ENCODE measurements at places on chromosomes 11 and 22.

DNA sequence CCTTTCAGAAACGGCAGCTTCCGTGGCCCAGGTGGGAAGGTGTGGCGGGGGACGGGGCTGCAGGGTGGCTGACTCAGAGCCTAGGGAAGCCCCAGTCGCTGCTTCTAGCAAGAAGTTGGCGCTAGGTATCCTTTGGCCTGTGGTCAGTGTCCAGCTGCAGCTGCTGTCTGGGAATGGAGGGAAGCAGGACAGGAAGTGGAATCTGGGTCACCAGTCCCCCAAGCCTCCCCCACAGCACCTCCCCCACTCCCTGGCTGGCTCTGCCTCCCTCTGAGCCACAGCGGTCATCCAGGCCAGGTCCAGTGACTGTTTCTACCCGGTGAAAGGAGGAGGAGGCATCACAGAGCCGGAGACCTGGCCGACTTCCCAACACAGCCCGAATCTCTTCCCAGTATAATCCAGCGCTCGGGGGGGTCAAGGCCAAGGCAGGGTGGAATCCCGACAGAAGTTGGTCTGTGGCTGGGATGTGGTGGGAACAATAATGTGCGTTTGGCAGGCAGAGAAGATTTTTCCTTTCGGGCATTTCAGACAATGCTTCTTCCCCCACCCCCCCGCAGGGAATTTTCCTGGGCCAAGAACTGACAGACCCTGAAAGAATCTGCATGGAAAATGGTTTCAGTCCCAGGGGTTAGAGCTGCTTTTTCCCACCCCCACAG lies 45.1 kb downstream of the C11orf96 start:
- no peak for DNase-seq

- DNase-seq, result no peak
These were observed 437.4 kb downstream of the JRKL start for GRCh38 chr11:96827164-96827563.

DNA sequence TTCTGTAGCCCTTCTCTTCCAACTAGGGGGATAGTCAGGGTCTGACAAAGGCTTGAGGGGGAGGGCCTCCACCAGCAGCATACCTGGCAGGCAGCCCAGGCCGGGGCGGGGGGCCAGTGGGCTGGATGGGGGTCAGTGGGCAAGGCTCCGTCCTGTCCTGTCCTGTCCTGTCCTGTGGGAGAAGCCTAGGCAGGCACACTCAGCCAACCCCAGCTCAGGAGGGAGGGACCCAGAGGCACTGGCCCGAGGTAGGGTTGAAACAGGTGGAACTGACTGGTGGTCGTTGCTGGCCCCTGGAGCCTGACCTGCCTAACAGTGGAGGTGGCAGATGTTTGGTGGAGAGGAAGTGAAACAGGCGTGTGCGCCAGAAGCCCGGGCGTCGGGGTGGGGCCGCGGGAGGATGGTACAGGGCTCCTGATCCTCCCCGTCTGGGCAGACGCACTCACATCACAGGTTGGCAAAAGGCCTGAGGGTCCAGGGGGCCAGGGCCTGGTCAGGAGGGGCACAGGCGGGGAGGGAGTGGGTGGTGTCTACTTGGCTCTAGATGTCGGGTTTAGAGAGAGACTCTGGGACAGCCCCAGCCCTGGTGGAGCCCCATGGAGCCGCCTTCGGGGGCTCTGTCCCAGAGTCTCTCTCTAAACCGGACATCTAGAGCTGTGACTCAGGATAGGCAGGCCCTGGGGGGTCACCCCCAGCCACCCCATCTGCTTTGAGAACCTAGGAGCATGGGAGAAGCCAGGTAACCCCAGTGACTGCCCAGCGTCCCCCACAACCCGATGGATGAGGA lies 32.5 kb upstream of the GRAMD4 start:
- no peak for DNase-seq

GRCh38 chr11:44468345-44468988 lies 97.0 kb upstream of the CD82 start:
- no peak for DNase-seq

- no peak for DNase-seq
These were observed 248.9 kb upstream of the NARS2 start for GRCh38 chr11:78823588-78823987.

DNA sequence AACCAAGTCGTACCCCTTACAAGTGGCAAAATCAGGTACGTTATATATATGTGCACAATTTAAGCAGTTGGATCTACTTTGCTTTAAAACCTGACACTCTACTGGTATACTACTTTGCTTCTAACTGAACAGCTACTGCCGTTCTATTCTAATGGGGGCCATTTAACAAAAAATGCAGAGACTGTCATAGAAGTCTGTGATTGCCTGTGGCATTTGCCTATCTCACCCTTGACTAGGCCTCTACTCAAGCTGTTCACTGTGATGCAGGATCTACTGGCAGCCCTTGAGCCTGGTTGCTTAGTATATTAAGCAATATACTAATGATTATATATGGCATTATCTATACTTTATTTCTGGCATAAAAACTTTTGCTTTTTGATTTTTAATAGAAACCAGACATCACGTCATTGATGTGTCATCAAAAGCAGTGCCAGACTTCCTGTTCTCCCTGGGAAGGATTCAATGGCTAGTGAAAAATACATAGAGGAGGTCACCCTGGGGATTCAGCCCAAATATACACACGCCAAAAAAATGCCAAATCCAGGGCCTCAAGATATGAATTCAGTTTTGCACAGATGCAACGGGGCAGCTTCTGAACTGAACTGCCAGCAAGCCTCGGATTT lies 40.0 kb upstream of the FIBIN start:
- no peak for DNase-seq

- DNase-seq, result no peak
These were observed 54.0 kb downstream of the C11orf91 start for GRCh38 chr11:33646629-33647028.

DNA sequence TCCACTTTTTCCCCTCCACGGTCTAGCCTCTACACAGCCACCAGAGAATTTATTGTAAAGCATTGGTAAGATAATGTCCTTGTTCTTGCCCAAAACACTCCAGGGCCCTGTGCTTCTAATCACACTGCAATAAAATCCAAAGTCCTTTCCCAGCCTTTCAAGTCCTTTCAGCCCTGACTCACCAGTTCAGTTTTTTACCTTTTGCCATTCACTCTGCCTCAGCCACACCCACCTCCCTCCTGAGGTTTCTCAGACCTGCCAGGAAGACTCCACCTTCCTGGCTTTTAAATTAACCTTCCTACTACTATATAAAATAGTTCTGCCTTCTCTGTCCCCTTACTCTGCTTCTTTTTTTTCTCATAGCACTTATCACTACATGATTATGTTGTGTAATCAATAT lies 91.0 kb upstream of the ARHGAP32 start:
- no peak for DNase-seq

GRCh38 chr11:61532134-61533038 lies 23.8 kb downstream of the LRRC10B start:
- peak; percentile 48 for DNase-seq

DNA sequence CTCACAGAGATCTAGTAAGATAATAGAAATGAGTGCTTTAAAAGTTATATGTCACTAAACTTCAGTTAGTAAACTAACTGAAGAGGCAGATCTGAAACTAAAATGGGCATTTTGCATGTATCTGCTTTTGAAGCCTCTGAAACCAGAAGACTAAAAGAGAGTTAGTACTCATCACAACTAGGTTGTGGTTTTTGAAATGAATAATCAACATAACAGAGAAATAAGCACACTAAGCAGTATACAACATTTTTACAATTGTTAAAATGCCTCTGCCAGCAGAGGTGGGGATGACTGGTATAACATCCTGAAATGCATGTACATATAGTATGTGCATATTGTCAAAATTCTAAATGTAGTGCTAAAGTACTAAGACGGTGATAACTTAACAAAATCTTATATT lies 564.5 kb downstream of the DLG2 start:
- DNase-seq, result no peak

GRCh38 chr11:1486054-1486825 lies at the start of gene MOB2:
Gene MOB2 (minus strand): TSS chr11:1486779. CDS start chr11:1486556, 223 bp downstream.
- DNase-seq, result no peak

GRCh38 chr11:82909015-82909640 lies 7.6 kb downstream of the DDIAS start:
- no peak for DNase-seq

- peak; percentile 68 for DNase-seq
These were observed 35.0 kb upstream of the OR9G4 start for GRCh38 chr11:56783448-56784041.

DNA sequence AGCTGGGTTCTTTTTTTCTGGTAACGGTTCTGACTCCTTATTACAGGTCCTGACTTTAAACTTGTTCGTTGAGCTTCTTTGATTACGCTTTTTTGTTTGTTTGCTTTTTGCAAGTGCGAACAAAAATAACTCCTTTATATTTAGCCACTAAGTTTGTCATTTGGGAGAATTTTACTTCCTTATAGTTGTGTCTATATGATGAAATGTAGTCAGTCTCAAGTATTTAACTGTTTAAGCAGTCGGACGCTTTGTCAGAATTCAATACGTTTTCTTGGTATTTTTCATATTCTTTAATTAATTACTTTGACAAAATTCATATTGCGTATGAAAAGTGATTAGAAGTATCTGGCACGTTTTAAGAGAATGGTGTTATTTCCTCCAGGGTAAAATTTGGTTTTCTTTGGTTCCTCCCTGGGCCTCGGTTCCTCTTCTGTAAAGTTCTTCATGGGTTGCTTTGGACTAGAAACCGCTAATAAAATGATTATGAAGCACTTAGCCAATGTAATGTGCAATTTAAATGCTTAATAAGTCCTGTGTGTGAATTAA lies 1.3 kb downstream of the CBL start:
- peak; percentile 55 for DNase-seq

DNA sequence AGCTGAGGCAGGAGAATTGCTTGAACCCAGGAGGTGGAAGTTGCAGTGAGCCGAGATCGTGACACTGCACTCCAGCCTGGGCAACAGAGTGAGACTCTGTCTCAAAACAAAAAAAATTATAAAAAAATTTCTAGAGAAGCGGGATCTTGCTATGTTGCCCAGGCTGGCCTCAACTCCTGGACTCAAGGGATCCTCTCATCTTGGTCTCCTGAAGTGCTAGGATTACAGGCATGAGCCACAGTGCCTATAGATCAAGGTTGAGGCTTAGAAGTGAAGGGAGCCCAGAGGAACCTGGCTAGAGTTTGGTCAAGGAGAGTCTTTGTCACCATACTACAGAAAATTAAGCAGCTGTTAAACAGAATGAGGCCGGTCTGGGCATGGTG lies 1.4 kb upstream of the MCM5 start:
- DNase-seq, result no peak

- peak; percentile 55 for DNase-seq
These were observed 43.0 kb upstream of the KLHL35 start for GRCh38 chr11:75475767-75476650.

DNA sequence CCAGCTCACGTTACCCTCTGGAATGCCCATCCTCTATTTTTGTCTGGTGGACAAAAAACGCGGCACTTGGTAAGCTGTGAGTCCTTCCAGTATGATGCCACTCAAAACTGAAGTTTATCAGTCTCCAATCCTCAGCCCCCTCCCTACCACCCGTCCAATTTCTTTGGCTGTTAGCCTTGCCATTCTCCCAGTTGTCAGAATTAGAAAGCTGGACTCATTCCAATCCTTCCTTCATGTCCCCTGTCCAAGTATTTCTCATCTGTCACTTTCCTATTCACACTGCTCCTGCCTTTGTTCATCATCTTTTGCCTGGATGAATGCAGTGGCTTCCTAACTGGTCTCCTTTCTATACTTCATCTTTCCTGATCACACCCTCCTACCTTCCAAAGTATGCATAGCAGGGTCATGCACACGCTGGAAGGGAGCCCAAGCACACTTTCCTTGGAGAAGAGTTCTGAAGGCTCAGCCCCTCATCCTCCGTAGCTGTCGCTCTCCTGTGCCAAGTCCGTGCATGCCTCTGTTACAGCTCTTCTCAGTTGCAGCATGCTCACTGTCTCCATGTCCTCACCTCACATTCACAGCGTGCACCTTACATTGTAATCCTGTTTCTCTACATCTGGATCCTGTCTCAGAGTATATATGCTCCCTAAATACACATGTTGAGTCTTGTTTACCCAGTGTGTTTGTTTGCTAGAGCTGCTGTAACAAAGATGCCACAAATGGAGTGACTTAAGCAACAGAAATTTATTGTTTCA lies 19.4 kb downstream of the APLP2 start:
- no peak for DNase-seq

- no peak for DNase-seq
These were observed 8.0 kb upstream of the PKNOX2 start for GRCh38 chr11:125156346-125157117.

GRCh38 chr11:45073685-45074141 lies 72.7 kb upstream of the PRDM11 start:
- no peak for DNase-seq

- DNase-seq, result no peak
These were observed 43.4 kb downstream of the BCR start for GRCh38 chr22:23223569-23224317.

GRCh38 chr11:67392183-67392715 lies 463 bp downstream of the RAD9A start:
- DNase-seq, result peak; percentile 59

DNA sequence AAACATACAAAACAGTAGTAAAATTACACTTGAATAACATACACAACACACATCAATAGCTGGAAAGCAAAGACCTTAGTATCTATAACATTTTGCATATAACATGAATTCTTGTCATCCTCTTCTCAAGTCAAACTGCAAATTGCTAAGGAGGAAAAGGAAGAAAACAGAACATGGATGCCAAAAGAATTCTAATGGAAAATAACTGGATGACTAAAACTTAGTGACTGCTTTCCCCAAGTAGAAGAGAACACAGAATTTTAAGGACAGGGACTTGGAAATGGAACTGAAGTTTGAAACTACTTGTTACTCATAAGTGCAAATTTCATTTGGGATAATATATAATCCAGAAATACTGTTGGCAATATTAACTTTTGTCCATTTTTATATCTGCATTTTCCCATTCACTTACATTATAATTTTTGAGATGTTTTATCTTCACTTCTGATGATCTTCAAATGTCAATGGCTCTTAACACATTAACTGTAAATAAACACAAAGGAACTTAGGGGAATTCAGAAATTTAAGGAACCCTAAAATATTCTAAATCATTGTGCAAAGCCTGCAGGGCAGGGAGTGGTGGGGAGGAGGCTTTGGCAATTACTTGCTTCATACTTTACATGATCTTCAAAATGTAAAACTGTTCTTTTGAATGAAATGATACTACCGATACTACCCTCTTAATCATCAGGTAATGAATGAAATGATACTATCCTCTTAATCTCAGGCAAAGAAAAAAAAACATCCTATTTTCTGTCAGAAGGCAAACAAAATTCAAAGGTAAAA lies 9.9 kb downstream of the MTMR2 start:
- DNase-seq, result no peak

DNA sequence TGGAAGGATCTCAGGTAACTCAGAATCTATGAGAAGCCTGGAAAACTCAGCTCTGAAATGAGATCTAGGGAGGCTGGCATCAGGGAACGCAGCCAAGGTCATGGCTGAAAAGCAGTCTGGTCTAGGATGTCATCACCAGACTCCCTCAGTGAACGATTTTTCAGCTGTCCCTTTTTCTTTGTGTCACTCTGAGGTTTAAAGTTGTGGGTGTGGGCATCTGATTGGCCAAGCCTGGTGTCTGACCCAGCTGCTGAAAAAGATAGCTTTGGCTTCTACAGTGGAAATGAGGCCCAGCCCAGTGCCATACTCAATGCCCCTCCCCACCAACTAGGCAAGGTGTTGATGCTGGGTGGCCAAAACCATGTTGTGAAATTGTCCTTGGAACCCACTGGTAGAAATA lies 14.5 kb downstream of the RPS3 start:
- no peak for DNase-seq
